ENCODE measurements at places on chromosomes 1 and 21. TPM values are rescaled to one million over a fixed set of nuclear protein-coding genes. Genes with fewer than 3 reads are reported as not detected.

DNA sequence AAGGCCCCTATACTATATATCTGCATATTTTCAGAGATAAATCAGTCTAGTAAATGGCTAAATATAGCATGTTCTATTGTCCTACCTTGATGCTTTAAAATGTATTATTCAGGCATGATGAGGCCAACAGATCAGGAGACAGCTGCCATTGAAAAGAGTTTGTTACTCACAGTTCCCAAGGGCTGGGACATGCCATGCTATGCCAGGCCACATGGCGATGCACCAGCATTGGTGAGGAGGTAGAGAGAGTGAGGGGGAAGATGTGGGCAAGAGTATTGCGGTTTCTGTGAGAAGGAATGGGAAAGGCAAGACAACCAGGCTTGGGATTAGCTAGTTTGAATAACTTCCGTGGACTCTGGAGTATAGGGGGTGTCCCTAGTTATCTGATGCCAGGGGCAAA, 316.5 kb downstream of the DISC1 start:
- H3K27me3 ChIP-seq = no peaks in the 10 kb centered on the region
- no peaks in the 10 kb centered on the region for H3K36me3 ChIP-seq
- H3K27ac ChIP-seq = no peak overlapping the region
- DNase-seq = no peak

GRCh38 chr1:44401256-44402228, 3.5 kb upstream of the RNF220 start:
- no peaks in the 10 kb centered on the region for H3K36me3 ChIP-seq
- no peak overlapping the region for H3K27ac ChIP-seq
- no peak for DNase-seq
- no peak overlapping the region for H3K4me3 ChIP-seq

GRCh38 chr1:248842781-248843331, 4.8 kb downstream of the ZNF672 start:
- no peak for DNase-seq
- H3K36me3 ChIP-seq = no peaks in the 10 kb centered on the region
- H3K27me3 ChIP-seq = no peaks in the 10 kb centered on the region
- H3K4me3 ChIP-seq = no peak overlapping the region

DNA sequence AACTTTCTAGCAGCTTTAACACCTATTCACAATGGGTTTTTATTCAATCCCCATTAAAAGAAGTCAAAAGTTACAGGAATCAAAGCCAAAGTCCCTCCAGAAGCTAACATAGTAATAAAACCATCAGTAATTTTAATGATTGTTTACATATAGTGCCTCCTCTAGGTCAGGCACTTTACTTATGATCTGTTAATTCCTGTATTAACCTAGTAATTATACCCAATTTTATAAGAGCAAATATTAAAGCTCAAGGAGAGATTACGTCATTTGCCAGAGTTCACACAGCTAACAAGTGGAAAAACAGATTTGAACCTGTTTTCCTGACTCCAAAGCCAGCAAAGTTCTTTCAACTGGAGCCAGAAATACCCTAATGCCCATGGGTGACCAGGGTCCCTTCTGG, 112.9 kb upstream of the F3 start:
- no peaks in the 10 kb centered on the region for H3K4me1 ChIP-seq
- peak overlapping the region; percentile 32 for H3K27ac ChIP-seq
- no peaks in the 10 kb centered on the region for H3K36me3 ChIP-seq
- H3K4me3 ChIP-seq = no peak overlapping the region

- no peak overlapping the region for H3K27ac ChIP-seq
- DNase-seq = no peak
- H3K4me3 ChIP-seq = no peak overlapping the region
- H3K36me3 ChIP-seq = no peaks in the 10 kb centered on the region
These were observed 96.2 kb upstream of the IRF2BP2 start for GRCh38 chr1:234706199-234706598.

- no peak overlapping the region for H3K4me3 ChIP-seq
- no peaks in the 10 kb centered on the region for H3K4me1 ChIP-seq
- no peaks in the 10 kb centered on the region for H3K27me3 ChIP-seq
- no peak overlapping the region for H3K27ac ChIP-seq
- no peak for DNase-seq
These were observed 24.0 kb upstream of the CLIC6 start for GRCh38 chr21:34644825-34645224.

GRCh38 chr1:54596756-54597155, 26.6 kb downstream of the FAM151A start:
- H3K27ac ChIP-seq = no peak overlapping the region
- H3K4me1 ChIP-seq = no peaks in the 10 kb centered on the region
- no peak overlapping the region for H3K4me3 ChIP-seq
- DNase-seq = no peak
- no peaks in the 10 kb centered on the region for H3K27me3 ChIP-seq

- H3K27ac ChIP-seq = no peak overlapping the region
- no peaks in the 10 kb centered on the region for H3K4me1 ChIP-seq
- H3K4me3 ChIP-seq = no peak overlapping the region
These were observed 286.5 kb downstream of the NFIA start for GRCh38 chr1:61368876-61369275.

DNA sequence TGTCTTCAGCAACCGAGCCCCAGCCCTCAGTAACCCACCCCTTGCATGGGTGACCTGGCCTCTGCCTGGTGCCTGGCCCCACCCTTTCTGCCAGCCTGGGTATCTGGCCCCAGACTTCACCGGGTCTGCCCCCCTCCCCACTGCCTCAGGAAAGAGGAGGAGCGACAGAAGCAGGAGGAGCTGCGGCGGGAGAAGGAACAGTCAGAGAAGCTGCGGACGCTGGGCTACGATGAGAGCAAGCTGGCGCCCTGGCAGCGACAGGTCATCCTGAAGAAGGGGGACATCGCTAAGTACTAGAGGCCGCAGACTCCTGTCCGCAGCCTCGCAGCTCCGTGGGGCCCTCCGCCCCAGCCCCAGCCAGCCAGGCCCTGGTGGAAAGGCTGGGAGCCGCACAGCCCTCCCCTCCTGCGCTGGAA, 6.1 kb downstream of the TNFRSF25 start:
- H3K4me1 ChIP-seq = no peaks in the 10 kb centered on the region
- no peak overlapping the region for H3K27ac ChIP-seq
- no peak overlapping the region for H3K4me3 ChIP-seq
- no peaks in the 10 kb centered on the region for H3K36me3 ChIP-seq
- no peaks in the 10 kb centered on the region for H3K27me3 ChIP-seq

- peaks cover 7% of the 10 kb centered on the region for H3K4me1 ChIP-seq
- no peak overlapping the region for H3K27ac ChIP-seq
- DNase-seq = no peak
- H3K27me3 ChIP-seq = no peaks in the 10 kb centered on the region
These were observed 17.7 kb downstream of the FOXJ3 start for GRCh38 chr1:42317308-42317707.

GRCh38 chr1:179493323-179493722, 82.4 kb downstream of the NPHS2 start:
- no peaks in the 10 kb centered on the region for H3K27me3 ChIP-seq
- no peaks in the 10 kb centered on the region for H3K4me1 ChIP-seq
- no peak overlapping the region for H3K27ac ChIP-seq
- no peak overlapping the region for H3K4me3 ChIP-seq

GRCh38 chr1:39907528-39908453, 6.1 kb upstream of the MYCL start:
- no peak overlapping the region for H3K4me3 ChIP-seq
- H3K27me3 ChIP-seq = no peaks in the 10 kb centered on the region
- no peak overlapping the region for H3K27ac ChIP-seq
- no peaks in the 10 kb centered on the region for H3K36me3 ChIP-seq
- H3K4me1 ChIP-seq = no peaks in the 10 kb centered on the region

- H3K36me3 ChIP-seq = no peaks in the 10 kb centered on the region
- DNase-seq = peak; percentile 62
- H3K27me3 ChIP-seq = no peaks in the 10 kb centered on the region
- H3K4me3 ChIP-seq = peak within 1 kb of the TSS; percentile 42
- H3K4me1 ChIP-seq = no peaks in the 10 kb centered on the region
These were observed at the start of gene CD34 for GRCh38 chr1:207910591-207911354. Gene CD34, minus strand, starts transcription at chr1:207911125. Its CDS starts 45 bp downstream, at chr1:207911080.

DNA sequence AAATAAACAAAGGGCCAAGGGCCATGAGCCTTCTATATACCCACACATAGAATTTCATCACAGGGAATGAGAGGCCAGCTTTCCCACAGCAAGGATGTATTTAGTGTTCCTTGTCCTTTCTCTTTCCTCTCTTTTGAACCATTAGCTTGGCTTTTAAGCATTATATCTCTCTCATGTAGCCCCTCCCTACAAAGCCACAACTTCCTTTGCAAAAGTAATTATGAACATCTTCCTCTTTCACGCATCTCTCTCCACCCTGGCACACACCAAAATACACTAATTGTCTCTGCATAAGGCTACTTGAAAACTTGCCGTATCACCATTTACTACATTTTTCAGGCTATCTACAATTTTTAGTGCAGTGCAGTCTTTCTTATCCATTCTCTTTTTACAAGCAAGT, 1.9 kb upstream of the AK5 start:
- no peaks in the 10 kb centered on the region for H3K27me3 ChIP-seq
- no peak overlapping the region for H3K4me3 ChIP-seq
- H3K4me1 ChIP-seq = no peaks in the 10 kb centered on the region
- H3K36me3 ChIP-seq = no peaks in the 10 kb centered on the region

DNA sequence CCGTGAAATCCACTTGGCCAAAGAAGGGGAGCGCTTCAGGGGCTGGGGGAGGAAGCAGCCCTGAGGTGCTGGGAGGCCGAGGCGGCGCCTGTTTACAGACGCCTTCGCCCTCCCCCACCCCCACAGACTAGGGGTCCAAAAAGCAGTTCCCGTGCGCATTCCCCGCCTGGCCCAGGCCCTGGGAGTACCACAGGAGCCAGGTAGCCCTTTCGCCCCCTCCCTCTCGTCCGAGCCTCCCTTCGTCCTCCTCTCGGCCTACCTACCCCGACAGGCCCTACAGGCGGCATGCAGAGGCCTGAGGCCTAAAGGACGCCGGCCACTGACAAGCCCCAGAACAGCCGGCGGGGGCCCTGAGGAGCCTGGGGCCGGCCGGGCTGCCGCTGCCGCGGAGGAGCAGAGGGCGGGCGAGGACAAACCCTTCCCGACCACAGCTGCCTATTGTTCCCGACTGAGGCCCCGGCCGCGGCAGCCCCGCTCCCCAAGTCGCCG, 522 bp downstream of the RC3H1 start:
- H3K27me3 ChIP-seq = no peaks in the 10 kb centered on the region
- H3K4me3 ChIP-seq = peak overlapping the region; percentile 88
- peak overlapping the region; percentile 99 for H3K27ac ChIP-seq
- DNase-seq = peak; percentile 35
- H3K4me1 ChIP-seq = peaks cover 8% of the 10 kb centered on the region

DNA sequence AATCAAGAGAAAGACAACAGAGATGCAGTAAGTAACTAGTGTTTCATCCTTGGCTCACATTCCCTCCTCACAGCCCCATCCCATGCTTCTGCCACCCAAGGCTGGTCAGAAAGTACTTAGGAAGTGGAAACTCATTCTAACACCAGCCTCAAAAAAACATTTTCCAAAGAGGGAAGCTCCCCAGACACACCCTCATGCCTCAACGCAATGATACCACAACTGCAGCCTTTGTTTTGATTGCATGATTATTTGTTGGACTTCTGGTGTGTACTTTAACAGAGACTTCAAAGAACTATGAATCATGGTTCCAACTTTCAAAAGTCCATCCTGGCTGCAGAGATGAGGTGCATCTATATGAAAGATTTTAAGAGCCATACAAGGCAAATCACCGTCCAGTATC, 45.2 kb upstream of the KCNA3 start:
- H3K4me1 ChIP-seq = no peaks in the 10 kb centered on the region
- no peaks in the 10 kb centered on the region for H3K36me3 ChIP-seq
- no peak overlapping the region for H3K27ac ChIP-seq
- DNase-seq = no peak

- no peak overlapping the region for H3K4me3 ChIP-seq
- H3K36me3 ChIP-seq = no peaks in the 10 kb centered on the region
- peak; percentile 60 for DNase-seq
- no peak overlapping the region for H3K27ac ChIP-seq
These were observed 5.5 kb downstream of the TLR5 start for GRCh38 chr1:223137455-223138085.

GRCh38 chr1:177385760-177386698, 215.3 kb downstream of the BRINP2 start:
- H3K36me3 ChIP-seq = no peaks in the 10 kb centered on the region
- H3K4me1 ChIP-seq = no peaks in the 10 kb centered on the region
- H3K27me3 ChIP-seq = no peaks in the 10 kb centered on the region

DNA sequence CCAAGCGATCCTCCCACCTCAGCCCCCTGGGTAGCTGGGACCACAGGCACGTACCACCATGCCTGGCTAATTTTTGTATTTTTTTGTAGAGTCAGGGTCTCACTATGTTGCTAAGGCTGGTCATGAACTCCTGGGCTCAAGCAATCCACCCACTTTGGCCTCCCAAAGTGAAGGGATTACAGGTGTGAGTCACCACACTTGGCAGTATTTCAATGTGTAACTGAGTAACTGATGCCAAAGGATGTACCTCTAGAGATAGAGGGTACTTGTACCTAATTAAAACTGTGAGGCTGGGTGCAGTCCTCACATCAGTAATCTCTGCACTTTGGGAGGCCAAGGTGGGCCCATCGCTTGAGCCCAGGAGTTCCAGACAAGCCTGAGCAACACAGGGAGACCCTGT, 258.7 kb upstream of the DMRTA2 start:
- H3K27ac ChIP-seq = no peak overlapping the region
- no peaks in the 10 kb centered on the region for H3K36me3 ChIP-seq
- no peaks in the 10 kb centered on the region for H3K27me3 ChIP-seq

- DNase-seq = no peak
- no peaks in the 10 kb centered on the region for H3K36me3 ChIP-seq
- no peak overlapping the region for H3K27ac ChIP-seq
- no peaks in the 10 kb centered on the region for H3K4me1 ChIP-seq
- H3K27me3 ChIP-seq = no peaks in the 10 kb centered on the region
These were observed 98.3 kb downstream of the FAF1 start for GRCh38 chr1:50861772-50862171.

GRCh38 chr1:231923491-231924041, 297.0 kb downstream of the DISC1 start:
- H3K27me3 ChIP-seq = no peaks in the 10 kb centered on the region
- no peak overlapping the region for H3K27ac ChIP-seq
- H3K4me3 ChIP-seq = no peak overlapping the region
- no peaks in the 10 kb centered on the region for H3K36me3 ChIP-seq

DNA sequence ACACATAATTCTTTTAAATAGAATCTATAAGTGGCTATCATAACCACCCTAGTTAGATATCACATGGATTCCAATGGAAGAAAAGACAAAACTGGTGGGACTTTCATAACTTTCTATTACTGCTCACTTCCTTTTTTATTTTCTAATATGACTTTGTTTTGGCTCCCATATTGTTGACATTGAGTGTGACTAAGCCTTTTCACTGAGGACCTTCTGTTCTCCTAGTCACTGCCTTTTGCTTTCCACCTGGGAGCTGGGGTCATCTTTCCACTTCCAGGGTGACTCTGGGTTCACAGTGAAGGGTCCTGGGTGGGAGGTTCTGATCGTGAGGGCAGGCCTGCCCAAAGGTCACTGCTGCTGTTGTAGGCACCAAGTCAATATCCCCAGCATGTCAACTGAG, 275.8 kb downstream of the TGFB2 start:
- H3K4me1 ChIP-seq = no peaks in the 10 kb centered on the region
- no peaks in the 10 kb centered on the region for H3K36me3 ChIP-seq
- DNase-seq = no peak
- no peak overlapping the region for H3K4me3 ChIP-seq
- H3K27me3 ChIP-seq = no peaks in the 10 kb centered on the region

- no peak overlapping the region for H3K4me3 ChIP-seq
- no peaks in the 10 kb centered on the region for H3K27me3 ChIP-seq
- H3K4me1 ChIP-seq = no peaks in the 10 kb centered on the region
- no peak for DNase-seq
These were observed 92.1 kb downstream of the MAB21L3 start for GRCh38 chr1:116203181-116203723.

GRCh38 chr1:21117597-21118001, 59.1 kb downstream of the EIF4G3 start:
- H3K36me3 ChIP-seq = no peaks in the 10 kb centered on the region
- no peak overlapping the region for H3K4me3 ChIP-seq
- no peak for DNase-seq
- no peaks in the 10 kb centered on the region for H3K4me1 ChIP-seq
- no peaks in the 10 kb centered on the region for H3K27me3 ChIP-seq

The NAXE gene
- total RNA-seq = 62.4 TPM

The COL11A1 gene
- not detected for total RNA-seq

The GJA8 gene
- total RNA-seq = not detected

The GSTM3 gene
- total RNA-seq = 39.1 TPM

The OPRD1 gene
- not detected for total RNA-seq
